ENCODE measurements at places on chromosomes 2 and 18.

- no peak for DNase-seq
Measured at GRCh38 chr2:197604117-197604860, 71.1 kb downstream of the RFTN2 start.

GRCh38 chr2:174632841-174633622 lies 35.4 kb upstream of the WIPF1 start:
- no peak for DNase-seq

DNA sequence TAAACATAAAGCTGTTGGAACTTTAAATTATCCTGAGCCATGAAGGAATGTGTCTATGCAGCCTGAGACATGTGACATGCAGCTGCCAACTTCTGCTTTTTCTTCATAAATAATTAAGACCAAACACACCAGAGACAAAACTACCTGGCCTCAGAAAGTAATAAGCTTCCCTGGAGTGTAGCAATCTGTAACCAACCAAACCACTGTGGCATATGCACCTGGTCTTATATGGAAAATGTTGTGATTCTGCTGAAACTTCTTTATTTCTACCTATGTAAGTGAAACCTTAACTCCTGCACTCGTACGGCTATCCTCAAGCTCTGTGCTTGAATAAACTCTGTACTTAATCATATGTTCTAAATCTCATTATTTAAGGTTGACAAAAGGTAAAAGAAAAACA lies 515.0 kb downstream of the TMEM182 start:
- DNase-seq = no peak

DNA sequence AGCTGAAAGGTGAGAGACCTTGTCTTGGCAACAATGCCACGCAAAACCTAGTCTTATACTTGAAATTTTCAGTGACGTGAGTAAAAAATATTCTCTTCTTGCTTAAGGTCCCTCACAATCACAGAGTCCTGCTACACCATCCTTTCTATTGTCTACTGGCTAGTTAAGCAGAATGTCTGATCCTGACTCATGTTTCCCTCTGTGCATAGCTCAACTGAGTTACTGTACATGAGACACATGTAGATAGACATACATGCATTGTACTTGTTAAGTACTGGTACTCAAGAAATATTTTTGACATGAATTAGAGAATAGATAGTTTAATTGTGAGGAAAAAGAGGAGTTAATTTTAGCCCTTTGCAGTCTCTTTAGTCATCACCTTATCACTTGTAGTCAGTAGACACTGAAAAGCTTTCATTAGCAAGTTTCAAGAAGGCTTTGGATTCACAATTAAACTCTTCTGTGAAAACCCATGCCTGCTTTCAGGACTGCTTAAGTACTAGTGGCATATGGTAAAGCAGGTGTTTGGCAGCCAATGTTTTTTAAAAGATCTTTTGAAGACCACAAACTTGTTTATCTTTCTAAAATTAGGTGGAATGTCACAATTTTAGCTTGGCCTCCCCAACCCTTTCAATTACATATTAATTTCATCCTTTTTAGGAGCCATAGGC lies 158.7 kb upstream of the CCDC150 start:
- no peak for DNase-seq

GRCh38 chr2:224101820-224102630 lies 62.9 kb upstream of the SERPINE2 start:
- peak; percentile 80 for DNase-seq

DNA sequence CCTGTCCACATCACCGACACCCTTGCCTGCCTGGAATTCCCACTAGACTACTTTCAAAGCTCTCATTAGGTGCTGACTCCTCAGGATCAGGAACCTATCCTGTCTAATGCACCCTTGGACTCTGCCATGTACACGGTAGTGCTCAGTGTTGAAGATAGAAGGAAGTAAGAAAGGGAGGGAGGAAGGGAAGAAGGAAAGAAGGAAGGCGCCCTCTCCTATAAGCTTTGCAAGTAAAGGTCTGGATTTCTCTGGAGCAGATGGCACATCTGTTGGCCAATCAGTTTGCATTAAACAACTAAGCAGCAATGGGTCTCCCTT lies 45.3 kb downstream of the SCTR start:
- DNase-seq = no peak

DNA sequence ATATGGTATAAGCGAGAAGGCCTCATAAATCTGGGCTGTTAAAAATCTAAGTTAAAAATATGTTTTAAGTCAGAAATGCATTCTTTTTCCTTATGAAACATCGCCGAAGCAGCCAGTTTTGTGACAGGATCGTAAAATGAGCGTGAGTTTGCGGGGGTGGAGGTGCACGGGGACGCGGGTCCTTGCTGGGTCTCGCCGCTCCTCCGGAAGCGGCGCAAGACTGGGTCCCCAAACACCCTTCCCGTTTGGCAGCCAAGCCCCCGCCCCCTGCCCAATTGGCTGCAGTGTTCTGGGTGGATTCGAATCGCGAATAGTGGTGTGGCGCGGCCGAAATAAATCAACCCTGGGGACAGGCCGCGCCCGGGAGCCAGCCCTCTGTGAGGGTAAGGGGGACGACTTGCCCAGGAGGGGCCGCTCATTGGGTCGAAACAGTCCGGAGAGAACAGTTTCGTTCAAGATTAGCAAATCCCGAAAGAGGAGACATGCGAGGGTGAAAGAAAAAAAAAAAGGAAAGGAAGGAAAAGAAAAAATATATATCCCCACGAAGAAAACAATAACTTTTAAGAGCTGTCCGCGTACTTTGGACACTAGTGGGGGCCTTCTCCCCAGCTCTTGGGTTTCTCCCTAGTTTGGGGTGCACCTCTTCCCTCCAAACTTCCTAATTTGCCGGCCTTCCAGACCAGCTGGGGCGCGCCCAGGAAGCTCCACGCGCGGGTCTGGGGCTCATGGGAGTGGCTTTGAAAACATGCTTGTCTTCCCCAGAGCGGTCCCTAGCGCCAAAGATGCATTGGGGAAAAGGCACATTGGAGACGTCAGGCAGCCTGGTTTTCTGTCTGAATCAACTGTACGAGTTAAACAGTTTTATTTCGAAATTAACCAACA lies 3.1 kb upstream of the GATA6 start:
- no peak for DNase-seq

- DNase-seq = no peak
Measured at GRCh38 chr18:63312019-63312409, 7.6 kb downstream of the BCL2 start.

DNA sequence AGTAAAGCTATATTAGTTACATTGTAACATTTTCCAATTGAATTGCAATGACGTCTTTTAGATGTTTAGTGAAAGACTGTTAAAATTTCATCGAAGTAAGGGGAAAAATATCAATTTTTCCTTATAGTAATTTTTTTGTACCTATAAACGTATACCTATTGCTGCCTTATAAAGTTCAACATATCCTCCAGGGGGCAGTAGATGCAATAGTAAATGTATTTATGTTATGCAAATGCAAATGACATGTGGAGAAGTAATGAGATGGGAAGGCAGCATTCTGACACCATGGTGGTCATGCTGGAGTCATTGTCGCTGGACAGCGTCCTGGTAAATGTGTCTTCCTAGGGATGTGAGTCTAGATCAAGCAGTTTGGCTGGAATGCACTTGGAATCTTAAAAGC lies 38.7 kb downstream of the MSTN start:
- DNase-seq = peak; percentile 1

DNA sequence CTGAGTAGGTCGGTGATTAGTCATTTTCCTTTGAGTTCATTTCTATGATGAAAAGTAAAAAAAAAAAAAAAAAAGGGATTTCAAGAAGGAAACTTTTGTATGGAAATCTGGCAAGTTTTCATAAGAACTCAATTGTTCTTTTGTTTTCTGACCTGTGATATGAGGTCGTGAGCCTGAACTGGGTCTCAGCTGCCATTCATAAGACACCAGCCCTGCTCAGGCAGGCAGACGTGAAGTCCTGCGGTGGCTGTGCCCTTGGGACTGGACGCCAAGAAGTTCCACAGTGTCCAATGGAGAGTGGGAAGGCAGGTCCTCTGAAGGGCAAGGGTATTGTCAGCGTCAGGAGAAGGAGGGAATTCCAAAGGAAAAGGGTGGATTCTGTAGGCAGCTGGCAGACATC lies 183.9 kb downstream of the NCK2 start:
- DNase-seq = no peak

DNA sequence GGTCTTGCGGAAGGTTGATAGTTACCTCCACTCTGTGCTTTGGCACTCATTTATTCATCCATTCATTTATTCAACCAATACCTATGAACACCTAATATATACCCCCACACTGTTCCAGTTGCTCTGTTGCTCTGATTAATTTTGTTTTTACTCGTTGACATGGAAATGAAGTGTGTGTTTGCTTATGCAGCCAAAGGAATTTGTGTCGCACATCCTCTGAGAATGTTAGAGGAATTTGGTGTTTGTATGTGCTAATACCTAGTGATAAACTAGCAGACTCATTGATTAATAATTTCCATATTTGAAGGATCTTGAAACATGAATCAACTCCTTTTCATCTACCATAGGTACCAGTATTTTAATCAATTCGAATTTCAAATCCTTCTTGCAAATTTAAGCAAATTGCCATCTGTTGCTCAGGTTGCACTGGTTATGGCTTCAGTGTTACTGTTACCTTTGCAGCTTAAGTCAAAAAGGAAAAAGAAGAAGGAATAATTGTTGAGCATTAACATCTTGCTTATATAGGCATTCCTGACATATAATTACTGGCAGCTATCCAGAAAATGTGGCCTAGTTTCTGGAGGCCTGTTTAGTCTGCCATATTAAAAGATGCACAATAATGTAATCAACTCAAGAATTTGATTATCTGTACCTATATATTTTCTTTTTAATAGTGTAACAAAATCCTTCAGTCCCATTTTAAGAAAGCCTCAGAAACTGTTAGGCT lies 25.7 kb upstream of the CRIM1 start:
- peak; percentile 73 for DNase-seq

DNA sequence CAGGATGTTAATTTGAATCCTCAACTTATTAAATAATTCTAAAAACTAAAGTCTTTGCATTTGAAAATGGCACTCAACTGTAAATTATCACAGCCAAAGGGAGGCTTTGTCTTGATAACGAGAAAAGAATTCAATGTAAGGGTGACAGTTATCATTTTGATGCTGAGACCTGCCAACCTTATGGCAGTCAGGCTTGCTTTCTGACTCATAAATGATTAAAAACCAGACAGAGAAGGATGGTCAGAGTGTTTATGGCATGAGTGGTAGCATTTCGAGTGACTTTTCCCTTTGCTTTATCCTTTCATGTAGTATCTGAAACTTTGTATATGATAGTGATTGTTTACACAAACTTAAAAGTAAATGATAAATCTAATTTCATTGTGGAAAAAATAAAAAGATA lies 53.9 kb upstream of the EPC2 start:
- no peak for DNase-seq

GRCh38 chr2:9343524-9343923 lies 79.8 kb downstream of the ITGB1BP1 start:
- no peak for DNase-seq

GRCh38 chr2:240922982-240923537 lies 16.9 kb downstream of the CROCC2 start:
- no peak for DNase-seq

DNA sequence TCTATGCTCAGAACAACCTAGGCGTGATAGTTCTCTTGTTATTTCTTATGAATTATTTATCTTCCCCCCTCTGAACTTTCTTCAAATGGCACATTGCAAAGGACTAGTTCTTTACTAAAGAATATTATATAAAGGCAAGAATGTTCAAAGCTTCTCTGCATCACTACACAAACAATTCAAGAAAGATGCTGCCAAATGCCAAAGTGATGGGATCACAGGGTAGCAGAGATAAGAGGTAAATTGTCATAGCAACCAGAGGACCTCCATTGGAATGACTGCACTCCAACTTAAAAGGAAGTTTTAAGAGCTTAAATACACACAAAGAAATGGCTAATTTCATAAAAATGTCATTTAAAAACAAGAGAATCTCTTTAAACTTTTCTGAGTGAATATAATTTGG lies 72.8 kb downstream of the AQP4 start:
- DNase-seq = no peak

GRCh38 chr2:139529080-139529479 lies 748.9 kb upstream of the NXPH2 start:
- peak; percentile 29 for DNase-seq

DNA sequence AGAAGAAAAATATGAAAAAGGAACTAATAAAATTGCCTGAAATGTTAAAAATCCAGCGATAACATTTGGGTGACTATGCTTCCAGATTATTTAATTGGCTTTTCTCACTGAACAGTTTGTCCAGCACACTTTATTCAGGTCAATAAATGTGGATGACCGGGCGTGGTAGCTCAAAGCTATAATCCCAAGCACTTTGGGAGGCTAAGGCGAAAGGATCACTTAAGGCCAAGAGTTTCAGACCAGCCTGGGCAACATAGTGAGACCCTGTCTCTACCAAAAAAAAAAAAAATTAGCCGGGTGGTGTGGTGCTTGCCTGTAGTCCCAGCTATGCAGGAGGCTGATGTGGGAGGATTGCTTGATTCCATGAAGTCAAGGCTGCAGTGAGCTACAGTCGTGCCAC lies 55.4 kb downstream of the TGOLN2 start:
- no peak for DNase-seq

GRCh38 chr18:75211002-75211621 lies 515 bp downstream of the TSHZ1 start:
- DNase-seq = no peak

GRCh38 chr2:67516899-67517530 lies 119.9 kb downstream of the ETAA1 start:
- no peak for DNase-seq

DNA sequence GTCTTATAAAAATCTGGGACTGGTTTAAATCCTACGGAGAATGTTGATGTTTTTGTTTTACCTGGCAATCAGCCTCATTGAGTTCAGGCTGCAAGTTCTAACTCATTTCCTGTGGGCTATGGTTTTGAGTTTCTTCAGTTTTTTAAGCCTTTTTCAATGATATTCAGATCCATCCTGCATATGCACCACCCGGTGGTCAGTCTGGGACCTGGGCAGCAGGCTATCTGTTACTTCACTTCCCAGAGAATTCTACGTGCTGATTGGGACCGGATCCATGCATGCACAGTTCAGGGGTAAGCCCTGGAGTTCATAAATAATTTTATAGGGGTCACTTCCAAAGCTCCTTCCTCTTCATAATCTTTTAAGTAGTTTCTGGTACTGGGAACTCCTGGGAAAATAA lies 339.2 kb upstream of the HNRNPA3 start:
- DNase-seq = no peak

GRCh38 chr2:240523451-240524281 lies 34.1 kb downstream of the ANKMY1 start:
- no peak for DNase-seq

DNA sequence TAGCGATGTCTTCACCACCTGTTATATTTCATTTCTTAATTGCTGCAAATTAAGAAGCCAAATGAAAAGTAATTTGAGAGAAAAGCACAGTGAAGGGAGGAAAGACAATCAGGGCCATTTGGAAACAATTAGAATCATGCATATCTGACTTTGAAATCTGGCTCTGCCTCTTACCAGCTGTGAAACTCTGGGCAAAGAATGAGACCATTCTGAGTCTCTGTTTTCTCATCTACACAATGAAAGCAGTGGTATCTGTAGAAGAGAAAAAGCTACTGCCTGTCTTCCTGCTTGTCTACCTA lies 334.5 kb upstream of the CYRIA start:
- no peak for DNase-seq

GRCh38 chr2:583666-584065 lies 93.5 kb downstream of the TMEM18 start:
- no peak for DNase-seq

All from epithelial cell of proximal tubule (primary cell).